ENCODE measurements at places on chromosomes 3 and 15. TPM values are rescaled to one million over a fixed set of nuclear protein-coding genes. Genes with fewer than 3 reads are reported as not detected.

GRCh38 chr15:94164971-94165370 is 66.4 kb upstream of the MCTP2 start:
- no peak overlapping the region for H3K4me3 ChIP-seq
- no peaks in the 10 kb centered on the region for H3K36me3 ChIP-seq
- no peak overlapping the region for H3K27ac ChIP-seq
- no peaks in the 10 kb centered on the region for H3K4me1 ChIP-seq

- H3K27me3 ChIP-seq: no peaks in the 10 kb centered on the region
- H3K27ac ChIP-seq: no peak overlapping the region
- H3K4me1 ChIP-seq: no peaks in the 10 kb centered on the region
- DNase-seq: no peak
Observed at GRCh38 chr3:157981819-157982218, 124.4 kb downstream of the SHOX2 start.

- H3K4me3 ChIP-seq: peak overlapping the region; percentile 61
- no peaks in the 10 kb centered on the region for H3K36me3 ChIP-seq
- DNase-seq: no peak
- no peaks in the 10 kb centered on the region for H3K27me3 ChIP-seq
- H3K27ac ChIP-seq: no peak overlapping the region
- H3K4me1 ChIP-seq: peaks cover 9% of the 10 kb centered on the region
Observed at GRCh38 chr3:180680097-180680430, 775 bp upstream of the CCDC39 start.

The CALML4 gene
- total RNA-seq: 1.7 TPM

The RPL4 gene
- 3,787 TPM for total RNA-seq

The SCN11A gene
- not detected for total RNA-seq

The CAMKV gene
- total RNA-seq: not detected

The ITGA11 gene
- total RNA-seq: 3.4 TPM

- no peak overlapping the region for H3K4me3 ChIP-seq
- no peak for DNase-seq
- H3K27me3 ChIP-seq: no peaks in the 10 kb centered on the region
- H3K27ac ChIP-seq: peak overlapping the region; percentile 66
Observed at GRCh38 chr3:16084887-16085286, 89.6 kb upstream of the GALNT15 start.

GRCh38 chr3:65593780-65594752 is 444.7 kb downstream of the MAGI1 start:
- peaks cover 11% of the 10 kb centered on the region for H3K4me1 ChIP-seq
- H3K4me3 ChIP-seq: no peak overlapping the region
- H3K27ac ChIP-seq: no peak overlapping the region
- DNase-seq: no peak
- no peaks in the 10 kb centered on the region for H3K36me3 ChIP-seq
- H3K27me3 ChIP-seq: no peaks in the 10 kb centered on the region

- DNase-seq: no peak
- H3K4me3 ChIP-seq: no peak overlapping the region
- H3K27me3 ChIP-seq: no peaks in the 10 kb centered on the region
- H3K27ac ChIP-seq: peak overlapping the region; percentile 58
- peaks cover 31% of the 10 kb centered on the region for H3K4me1 ChIP-seq
Observed at GRCh38 chr3:56923526-56924224, 121.9 kb upstream of the ARHGEF3 start.

GRCh38 chr3:127858937-127859336 is 36.6 kb upstream of the MGLL start:
- DNase-seq: no peak
- H3K4me1 ChIP-seq: no peaks in the 10 kb centered on the region
- no peak overlapping the region for H3K4me3 ChIP-seq
- H3K36me3 ChIP-seq: no peaks in the 10 kb centered on the region
- H3K27ac ChIP-seq: no peak overlapping the region

DNA sequence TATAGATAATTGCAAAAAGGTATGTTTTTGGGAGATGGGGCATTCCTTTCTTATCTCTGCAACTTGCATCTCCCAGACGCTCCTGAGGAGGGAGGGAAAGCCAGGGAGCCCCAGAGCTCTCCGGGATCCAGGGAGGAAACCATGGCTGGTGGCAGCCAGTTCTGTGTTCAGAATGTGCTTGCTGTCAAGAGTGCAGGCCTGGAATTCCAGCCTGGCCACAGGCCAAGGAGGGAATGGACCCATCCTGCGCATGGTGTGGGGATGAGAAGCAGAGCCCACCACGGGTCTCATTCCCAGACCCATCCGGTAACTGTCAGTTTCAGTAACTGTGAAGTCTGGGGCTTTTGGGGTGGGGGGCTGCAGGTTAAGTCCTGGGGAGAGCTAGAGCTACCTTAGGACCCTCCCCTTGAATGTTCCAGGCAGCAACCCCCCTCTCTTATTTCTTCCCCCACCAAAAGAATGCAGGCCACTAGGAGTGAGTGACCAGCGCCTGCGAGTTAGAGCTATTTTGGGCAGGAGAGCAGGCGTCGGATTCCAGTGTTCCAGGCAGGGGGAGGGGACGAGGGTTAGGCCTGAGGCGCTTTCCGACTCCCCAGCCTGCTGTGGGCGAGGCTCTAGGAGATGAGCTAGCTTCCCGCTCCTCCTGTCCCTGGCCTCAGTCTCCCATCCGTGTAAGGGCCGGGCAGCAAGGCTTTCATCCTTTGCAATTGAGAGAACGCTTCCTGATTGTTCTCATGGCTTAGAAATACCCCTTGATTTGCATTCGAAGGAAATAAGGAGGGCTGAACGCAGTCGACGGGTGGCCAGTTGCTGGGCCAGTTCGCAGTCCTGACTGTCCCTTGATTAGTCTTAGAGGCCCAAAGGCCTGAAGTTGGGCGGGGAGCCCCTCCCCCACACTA is 781 bp upstream of the DAG1 start:
- H3K36me3 ChIP-seq: no peaks in the 10 kb centered on the region
- peak; percentile 90 for DNase-seq
- peak overlapping the region; percentile 99 for H3K27ac ChIP-seq
- H3K27me3 ChIP-seq: no peaks in the 10 kb centered on the region
- peaks cover 39% of the 10 kb centered on the region for H3K4me1 ChIP-seq

- no peak overlapping the region for H3K4me3 ChIP-seq
- no peaks in the 10 kb centered on the region for H3K27me3 ChIP-seq
- peaks cover 18% of the 10 kb centered on the region for H3K4me1 ChIP-seq
- H3K36me3 ChIP-seq: no peaks in the 10 kb centered on the region
Observed at GRCh38 chr3:50156549-50157493, 1.7 kb downstream of the SEMA3F start.

The HEMK1 gene
- total RNA-seq: 8.1 TPM

GRCh38 chr3:111819927-111820326 is 39.1 kb upstream of the PHLDB2 start:
- H3K27me3 ChIP-seq: no peaks in the 10 kb centered on the region
- H3K4me3 ChIP-seq: no peak overlapping the region

- H3K36me3 ChIP-seq: no peaks in the 10 kb centered on the region
- H3K4me3 ChIP-seq: no peak overlapping the region
- H3K4me1 ChIP-seq: peaks cover 22% of the 10 kb centered on the region
- H3K27ac ChIP-seq: no peak overlapping the region
- no peak for DNase-seq
Observed at GRCh38 chr15:99502182-99502581, 63.6 kb upstream of the MEF2A start.

DNA sequence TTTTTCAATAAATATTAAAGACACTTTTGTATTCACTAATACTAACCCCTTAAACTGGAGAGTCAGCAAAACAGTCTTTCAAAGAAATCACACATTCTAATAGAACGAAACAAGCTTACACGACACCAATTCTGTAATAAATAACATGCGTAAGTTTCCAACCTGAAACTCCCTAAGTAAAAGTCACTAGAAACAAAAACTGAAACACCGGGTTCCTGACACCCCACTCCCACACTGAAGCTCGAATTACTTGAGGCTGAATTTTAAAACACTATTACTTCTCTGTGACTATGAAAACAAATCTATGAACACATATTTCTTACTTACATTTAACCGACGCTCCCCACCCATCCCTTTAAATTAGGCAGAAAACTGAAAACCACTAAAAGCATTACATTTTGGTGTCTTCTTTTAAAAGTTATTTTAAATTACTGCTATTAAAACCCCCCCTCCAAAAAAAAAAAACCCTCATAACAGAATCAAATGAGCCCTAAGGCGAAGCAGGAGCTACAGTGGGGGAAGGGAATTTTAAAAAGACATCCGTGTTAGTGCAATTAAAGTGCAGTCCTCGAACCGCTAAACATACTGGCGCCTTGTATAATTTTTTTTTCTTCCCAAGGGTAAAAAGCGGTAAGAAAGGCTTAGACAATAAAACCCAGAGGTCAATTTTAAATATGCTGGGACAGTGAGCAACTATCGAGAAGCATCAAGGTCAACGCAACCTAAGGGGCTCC is 878 bp downstream of the SPPL2A start:
- H3K27me3 ChIP-seq: no peaks in the 10 kb centered on the region
- H3K36me3 ChIP-seq: no peaks in the 10 kb centered on the region
- peak overlapping the region; percentile 81 for H3K4me3 ChIP-seq
- peaks cover 44% of the 10 kb centered on the region for H3K4me1 ChIP-seq
- DNase-seq: no peak

- H3K4me1 ChIP-seq: no peaks in the 10 kb centered on the region
- H3K27me3 ChIP-seq: no peaks in the 10 kb centered on the region
- DNase-seq: no peak
- H3K27ac ChIP-seq: no peak overlapping the region
Observed at GRCh38 chr3:104933972-104934371, 432.7 kb upstream of the ALCAM start.

DNA sequence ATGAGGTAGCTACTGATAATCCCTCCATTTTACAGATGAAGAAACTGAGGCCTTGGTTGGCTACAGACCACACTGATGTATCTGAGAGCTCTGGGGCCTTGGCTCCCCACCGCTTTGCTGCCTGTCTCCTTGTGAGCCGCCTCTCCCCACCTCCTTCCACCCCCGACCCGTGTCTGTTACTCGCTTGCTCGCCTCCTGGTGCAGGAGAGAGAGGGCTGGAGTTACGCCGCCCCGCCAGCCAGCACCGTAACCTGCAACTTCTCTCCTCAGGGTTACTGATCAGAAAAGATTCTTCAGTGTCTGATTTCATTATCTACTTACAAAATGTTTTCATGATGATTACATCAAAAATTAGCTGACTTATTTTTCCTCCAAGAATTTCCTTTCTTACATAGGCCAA is 34.1 kb downstream of the TM2D3 start:
- peak overlapping the region; percentile 92 for H3K27ac ChIP-seq
- no peak for DNase-seq
- no peak overlapping the region for H3K4me3 ChIP-seq
- H3K36me3 ChIP-seq: no peaks in the 10 kb centered on the region

DNA sequence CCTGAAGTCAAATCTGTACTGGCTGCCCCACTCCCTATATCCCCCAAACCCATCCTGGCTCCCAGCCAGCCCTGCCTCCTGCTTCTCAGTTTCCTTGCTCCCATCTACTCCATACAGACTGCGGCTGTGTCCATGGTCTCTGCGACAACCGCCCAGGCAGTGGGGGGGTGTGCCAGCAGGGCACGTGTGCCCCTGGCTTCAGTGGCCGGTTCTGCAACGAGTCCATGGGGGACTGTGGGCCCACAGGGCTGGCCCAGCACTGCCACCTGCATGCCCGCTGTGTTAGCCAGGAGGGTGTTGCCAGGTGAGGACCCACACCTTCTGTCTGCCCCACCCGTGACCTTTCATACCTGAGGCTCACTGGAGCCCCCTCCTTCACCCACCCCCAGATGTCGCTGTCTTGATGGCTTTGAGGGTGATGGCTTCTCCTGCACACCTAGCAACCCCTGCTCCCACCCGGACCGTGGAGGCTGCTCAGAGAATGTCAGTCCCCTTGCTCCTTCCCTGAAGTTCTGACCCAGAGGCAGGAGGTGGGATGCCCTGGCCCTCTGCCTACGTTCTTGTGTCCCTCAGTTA is 14.7 kb downstream of the STAB1 start:
- no peaks in the 10 kb centered on the region for H3K27me3 ChIP-seq
- no peaks in the 10 kb centered on the region for H3K36me3 ChIP-seq

GRCh38 chr3:126546549-126547239 is 12.0 kb downstream of the C3orf22 start:
- no peak for DNase-seq
- no peak overlapping the region for H3K4me3 ChIP-seq
- peaks cover 21% of the 10 kb centered on the region for H3K27me3 ChIP-seq
- no peak overlapping the region for H3K27ac ChIP-seq
- H3K4me1 ChIP-seq: no peaks in the 10 kb centered on the region
- no peaks in the 10 kb centered on the region for H3K36me3 ChIP-seq

DNA sequence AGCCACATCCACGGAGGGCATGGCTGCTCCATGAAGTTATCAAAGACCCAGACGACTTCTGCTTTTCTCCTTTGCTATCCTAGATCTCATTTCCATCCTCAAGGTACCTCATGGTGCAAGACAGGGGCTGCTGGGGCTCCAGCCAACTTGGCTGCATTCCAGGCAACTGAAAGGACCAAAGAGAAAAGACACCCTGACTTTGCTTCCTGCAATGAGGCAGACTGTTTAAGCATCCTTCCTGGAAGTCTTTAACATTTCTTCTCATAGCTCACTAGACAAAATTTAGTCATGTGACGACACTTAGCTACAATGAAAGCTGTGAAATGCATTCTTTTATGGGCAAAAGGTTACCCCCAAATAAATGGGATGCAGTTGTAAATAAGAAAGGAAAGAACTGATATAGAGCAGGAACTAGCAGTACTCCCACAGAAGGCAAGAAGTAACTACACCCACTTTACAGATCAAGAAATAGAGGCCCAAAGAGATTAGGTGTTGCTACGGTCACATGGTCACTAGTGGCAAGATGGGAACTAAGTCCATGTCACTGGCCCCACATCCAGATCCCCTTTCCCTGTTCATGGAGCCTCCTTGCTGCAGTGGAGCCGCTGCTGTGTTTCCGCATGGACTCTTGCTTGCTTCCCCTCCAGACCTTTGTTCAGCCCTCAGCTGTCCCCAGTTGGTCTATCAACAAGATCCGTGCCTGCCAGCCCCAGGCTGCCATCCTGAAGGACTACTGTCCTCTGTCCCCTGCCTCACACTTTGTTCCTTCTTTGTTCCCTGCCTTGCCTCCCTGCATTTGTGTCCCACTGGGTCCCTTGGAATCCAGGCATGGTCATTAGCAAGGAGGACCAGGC is 107.0 kb downstream of the XXYLT1 start:
- H3K27me3 ChIP-seq: no peaks in the 10 kb centered on the region
- H3K27ac ChIP-seq: no peak overlapping the region
- no peaks in the 10 kb centered on the region for H3K36me3 ChIP-seq
- H3K4me1 ChIP-seq: peaks cover 29% of the 10 kb centered on the region
- H3K4me3 ChIP-seq: no peak overlapping the region
- no peak for DNase-seq

DNA sequence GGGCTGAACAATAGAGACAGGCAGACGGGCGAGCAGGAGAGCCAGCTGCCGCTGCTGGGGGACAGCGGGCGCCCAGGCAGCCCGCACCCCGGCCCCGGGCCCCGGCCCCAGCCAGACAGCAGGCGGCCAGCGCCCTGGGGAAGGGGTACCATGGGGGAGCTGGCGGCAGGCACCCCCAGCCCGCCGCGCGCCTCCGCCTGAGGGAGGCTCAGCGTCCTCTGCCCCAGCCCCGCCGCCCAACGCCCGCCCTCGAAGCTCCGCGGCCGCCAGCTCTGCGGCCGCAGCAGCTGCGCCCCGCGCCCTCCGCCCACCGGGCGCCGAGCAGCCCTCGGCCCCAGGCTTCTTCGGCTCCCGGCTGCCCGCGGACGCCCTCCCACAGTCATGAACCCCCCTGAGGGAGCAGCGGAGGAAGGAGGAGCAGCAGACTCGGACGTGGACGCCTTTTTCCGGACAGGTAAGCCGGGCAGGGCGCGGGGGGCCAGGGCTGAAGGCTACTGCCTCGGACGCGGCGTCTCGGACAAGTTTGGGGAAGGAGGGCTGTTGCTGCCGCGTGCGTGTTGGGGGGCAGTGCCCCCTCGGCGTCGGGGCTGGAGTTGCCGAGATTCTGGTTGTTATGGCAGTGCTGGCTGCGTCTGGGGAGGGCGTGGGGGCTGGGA is 41.6 kb upstream of the ROPN1 start:
- DNase-seq: no peak
- H3K4me1 ChIP-seq: peaks cover 12% of the 10 kb centered on the region
- no peaks in the 10 kb centered on the region for H3K36me3 ChIP-seq
- H3K27ac ChIP-seq: peak within 1 kb of the TSS; percentile 86

The MNS1 gene
- total RNA-seq: not detected

Data from gastrocnemius medialis (tissue), 4 donors.